ENCODE measurements at places on chromosomes 2 and 18.

- no peak for DNase-seq
These were observed 161.3 kb downstream of the INSIG2 start for GRCh38 chr2:118249531-118249930.

DNA sequence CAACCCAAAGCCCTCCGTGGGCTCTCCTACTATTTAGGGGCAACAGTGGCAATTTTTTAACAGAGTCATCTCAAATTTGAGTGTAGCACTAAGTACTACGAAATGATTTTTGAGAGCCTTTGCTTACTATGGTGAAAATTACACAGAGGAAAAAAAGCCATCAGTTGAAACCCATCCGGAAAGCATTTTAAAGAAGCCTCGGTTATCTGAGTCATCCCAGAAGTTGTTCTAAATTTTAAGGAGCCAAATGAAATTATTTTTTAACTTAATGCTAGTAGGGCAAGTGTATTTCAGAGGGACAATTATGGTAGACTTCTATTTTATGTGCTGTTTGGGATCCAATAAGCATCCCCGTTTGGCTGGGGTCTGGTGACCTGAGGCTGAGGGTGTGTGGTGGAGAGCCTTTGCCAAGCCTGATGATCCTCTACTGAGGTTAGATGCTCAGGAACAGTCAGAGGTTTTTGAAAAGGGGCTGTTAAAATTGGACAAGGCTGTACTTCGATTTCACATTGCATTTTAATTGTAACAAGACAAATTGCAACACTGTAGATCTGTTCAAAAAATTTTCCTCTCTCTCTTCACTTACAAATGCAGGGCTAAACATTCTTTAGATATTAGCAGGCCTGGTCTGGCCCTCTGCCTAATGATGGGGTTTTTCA lies 47.0 kb downstream of the RAPGEF4 start:
- no peak for DNase-seq

GRCh38 chr2:185128996-185129395 lies 530.7 kb downstream of the ZNF804A start:
- no peak for DNase-seq

DNA sequence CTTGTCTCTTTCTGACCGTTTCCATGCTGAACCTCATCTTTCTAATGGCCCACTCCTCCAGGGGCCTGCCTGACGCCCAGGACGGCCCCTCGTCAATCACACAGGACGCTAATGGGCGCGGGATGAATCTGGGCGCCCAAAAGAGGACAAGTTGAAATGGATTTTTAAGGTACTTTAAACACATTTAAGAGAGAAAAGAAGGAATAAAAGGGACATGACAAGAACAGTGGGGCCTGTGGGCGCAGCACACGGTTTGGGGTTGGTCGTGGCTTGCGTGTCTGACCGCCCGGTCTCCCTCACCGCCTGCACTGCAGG lies 607 bp upstream of the UBE2F start:
- no peak for DNase-seq
